ENCODE measurements at places on chromosomes 13 and 19.
A peak's percentile ranks its signal among the peaks of the same experiment; 100 is the strongest.

DNA sequence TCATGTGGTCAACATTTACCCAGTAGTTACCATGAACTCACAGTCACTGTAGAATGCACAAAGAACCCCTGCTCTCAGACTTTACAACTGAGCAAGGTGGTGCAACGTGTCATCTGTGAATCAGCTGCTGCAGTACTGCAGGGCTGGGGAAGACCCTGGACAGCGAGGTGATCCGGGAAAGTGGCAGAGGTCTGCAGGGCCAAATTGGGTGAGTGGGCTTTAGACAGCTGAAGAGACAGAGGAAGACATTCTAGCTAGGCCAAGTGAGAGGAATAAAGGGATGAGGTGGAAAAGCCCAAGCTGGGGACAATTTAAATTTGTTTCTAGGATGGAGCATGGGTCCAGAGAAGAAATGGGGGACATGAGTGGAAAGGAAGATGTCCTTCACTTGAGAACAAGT is 270.5 kb downstream of the DCLK1 start:
- no peak for DNase-seq

DNA sequence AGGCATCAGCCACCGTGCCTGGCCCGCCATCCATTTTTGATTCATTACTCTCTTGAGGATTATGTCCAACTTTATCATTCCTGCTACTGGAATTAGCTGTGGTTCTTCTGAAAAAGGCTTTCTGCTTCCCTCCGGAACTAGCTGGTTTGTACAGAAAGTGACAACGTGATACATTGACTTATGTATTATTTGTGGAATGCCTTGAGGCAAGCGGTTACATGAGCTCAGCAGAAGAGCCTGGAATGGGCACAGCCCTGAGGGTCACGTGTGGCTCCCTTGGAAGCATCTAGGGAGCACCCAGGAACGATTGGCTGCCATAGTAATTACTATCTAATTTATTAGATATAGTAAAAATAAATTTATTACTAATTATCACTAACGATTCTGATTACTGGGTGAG is 14.4 kb upstream of the RETN start:
- DNase-seq, result no peak

GRCh38 chr19:46435009-46435408 is 6.3 kb upstream of the PNMA8C start:
- DNase-seq, result no peak

DNA sequence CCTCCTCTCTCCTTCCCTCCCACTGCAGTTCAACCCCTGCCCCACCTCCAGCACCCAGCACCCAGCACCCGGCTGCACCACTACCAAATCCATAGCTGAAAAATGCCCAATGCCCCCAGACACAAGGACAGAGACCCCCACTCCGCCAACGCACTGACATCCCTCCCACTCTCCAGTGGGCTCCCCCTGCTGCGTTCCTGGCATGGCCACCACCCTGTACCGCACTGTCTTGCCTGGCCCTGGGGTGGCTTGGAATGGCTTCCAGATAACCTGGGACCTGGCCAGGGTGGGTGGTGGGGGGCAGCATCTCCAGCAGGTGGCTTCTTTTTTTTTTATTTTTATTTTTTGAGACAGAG is 5.8 kb upstream of the MKNK2 start:
- no peak for DNase-seq

DNA sequence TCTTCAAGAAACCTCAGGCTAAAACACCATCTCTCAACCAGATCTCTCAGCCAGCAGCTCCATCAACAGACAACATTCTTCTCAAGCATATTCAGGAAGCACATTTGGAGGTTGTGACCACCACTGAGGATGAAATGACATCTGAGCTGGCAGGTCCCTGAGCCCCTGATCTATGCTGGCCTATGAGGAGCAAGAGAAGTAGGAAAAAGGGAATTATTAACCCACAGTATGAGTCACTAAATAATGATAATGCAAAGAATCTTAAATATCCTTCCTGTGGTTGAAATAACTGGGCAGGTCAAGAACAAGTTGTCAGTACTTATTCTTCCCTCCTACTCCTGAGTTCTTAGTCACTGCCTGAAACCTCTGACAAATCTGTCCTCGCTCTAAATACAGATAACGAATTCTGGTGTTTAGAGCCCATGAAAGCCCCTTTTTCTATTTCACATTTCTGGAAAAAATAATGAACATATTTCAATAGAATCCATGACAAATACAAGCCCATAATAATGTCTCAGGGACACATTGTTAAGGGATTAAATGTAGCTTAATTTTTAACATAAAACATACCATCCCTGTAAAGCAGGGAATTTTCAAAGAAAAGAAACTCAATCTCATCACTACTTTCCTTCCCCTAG is 225.8 kb upstream of the IRS2 start:
- DNase-seq, result no peak

GRCh38 chr19:28934631-28935030 is 278.3 kb downstream of the UQCRFS1 start:
- no peak for DNase-seq

GRCh38 chr13:96762876-96763275 is 231.4 kb downstream of the OXGR1 start:
- no peak for DNase-seq

- DNase-seq, result no peak
Observed at GRCh38 chr13:66781241-66781640, 448.9 kb downstream of the PCDH9 start.

DNA sequence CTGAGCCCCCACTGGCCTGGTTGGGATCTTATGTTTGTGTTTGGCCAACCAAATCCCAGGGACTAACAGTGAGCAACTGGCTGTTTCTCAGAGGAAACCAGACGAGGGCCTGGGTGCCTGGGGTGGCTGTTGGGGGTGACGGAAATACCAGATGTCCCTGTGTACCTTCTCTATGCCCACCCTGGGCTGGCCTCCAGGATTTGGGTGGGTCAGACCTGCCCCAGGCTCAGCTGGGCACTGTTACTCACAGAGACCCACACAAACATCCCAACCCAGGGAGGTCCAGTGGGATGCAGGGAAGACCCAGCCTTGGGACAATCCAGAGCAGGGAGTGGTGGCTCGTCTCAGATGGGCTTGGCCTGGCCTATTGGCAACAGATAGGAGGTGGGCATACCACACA is 8.8 kb downstream of the ZSCAN22 start:
- no peak for DNase-seq

- DNase-seq, result peak; percentile 5
Observed at GRCh38 chr13:47598340-47598911, 402.6 kb downstream of the SUCLA2 start.

- DNase-seq, result peak; percentile 35
Observed at GRCh38 chr13:51557875-51558612, 26.2 kb upstream of the WDFY2 start.

DNA sequence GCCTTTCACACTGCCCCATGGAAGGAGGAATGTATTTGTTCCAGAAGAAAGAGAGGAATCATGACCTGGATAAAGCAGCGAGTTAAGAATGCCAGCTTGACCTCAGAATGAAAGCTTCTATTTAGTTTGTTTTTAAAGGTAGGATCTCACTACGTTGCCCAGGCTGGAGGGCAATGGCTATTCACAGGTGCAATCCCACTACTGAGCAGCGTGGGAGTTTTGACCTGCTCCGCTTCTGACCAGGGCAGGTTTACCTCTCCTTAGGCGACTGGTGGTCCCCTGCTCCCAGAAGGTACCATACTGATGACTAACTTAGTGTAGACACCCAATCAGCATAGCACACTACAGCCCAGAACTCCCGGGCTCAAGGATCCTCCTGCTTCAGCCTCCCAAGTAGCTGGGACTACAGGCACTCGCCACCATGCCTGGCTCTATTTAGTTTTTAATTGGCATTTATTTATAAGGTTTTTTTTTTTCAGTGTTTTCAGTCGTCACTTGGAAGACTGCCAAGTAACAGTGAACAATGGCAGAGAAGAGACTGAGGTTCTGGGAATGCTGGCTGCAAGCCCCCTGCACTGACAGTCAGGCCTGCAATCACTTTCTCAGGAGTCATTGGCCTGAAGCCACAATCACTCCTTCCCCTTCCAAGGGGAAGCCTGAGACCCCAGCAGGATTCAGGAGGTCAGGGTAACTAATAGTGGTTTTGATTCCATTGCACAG is 73.1 kb downstream of the EPS15L1 start:
- no peak for DNase-seq

- no peak for DNase-seq
Observed at GRCh38 chr13:36370108-36370429, 23.9 kb upstream of the SPART start.

DNA sequence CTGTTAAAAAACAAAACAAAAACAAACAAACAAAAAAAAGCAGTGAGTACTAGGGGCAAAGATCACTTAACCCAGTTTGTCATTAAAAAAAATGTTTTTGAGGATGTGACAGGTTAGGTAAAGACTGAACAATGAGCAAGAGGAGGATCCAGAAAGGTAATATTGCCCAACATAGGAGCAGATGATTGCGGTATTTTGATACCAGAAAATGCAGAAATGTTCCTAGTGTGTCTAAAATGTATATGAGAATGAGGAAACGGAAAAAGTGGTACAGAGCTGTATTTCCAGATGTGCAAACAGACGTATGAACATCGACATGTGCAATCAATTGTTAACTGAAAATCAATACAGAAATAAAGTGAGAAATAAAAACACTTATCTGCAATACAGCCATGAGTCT is 4.9 kb upstream of the LILRA4 start:
- DNase-seq, result no peak

DNA sequence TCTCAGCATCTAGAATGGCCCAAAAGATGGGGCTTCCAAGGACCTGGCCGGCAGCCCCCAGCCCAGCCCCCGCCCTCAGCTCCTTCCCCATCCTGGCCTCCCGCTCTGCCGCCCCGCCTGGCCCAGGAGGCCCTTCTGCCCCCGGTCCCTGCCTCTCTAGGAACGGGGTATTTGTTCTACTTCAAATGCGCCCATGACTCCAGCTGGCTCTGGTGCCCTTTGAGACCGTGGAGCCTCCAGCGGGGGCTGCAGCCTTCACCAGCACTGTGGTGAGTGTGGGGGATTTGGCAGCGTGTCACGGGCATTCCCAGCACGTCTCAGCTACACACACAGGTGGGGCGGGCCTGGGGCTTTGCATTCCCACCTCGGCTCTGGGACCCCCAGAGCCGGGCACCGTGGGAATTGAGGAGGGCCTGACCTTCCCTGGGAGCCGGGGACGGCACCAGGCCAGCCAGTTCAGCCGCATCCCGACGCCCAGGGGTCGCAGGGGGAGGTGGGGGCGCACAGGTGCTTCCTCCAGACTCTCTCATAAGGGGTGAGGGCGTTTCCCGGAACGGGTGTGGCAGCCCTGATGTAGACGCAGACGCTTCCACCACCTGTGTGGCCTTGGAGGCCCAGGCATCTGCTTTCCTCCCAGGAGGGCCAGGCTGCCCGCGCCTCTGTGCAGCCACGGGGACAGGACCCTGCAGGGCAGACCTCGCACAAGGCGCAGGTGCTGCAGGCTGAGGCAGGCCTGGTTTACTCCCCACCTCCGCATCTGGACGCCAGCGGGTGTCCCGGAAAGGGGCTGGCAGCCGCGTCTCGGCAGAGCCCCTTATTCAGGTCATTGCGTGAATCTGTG is 947 bp downstream of the ATP4B start:
- no peak for DNase-seq

DNA sequence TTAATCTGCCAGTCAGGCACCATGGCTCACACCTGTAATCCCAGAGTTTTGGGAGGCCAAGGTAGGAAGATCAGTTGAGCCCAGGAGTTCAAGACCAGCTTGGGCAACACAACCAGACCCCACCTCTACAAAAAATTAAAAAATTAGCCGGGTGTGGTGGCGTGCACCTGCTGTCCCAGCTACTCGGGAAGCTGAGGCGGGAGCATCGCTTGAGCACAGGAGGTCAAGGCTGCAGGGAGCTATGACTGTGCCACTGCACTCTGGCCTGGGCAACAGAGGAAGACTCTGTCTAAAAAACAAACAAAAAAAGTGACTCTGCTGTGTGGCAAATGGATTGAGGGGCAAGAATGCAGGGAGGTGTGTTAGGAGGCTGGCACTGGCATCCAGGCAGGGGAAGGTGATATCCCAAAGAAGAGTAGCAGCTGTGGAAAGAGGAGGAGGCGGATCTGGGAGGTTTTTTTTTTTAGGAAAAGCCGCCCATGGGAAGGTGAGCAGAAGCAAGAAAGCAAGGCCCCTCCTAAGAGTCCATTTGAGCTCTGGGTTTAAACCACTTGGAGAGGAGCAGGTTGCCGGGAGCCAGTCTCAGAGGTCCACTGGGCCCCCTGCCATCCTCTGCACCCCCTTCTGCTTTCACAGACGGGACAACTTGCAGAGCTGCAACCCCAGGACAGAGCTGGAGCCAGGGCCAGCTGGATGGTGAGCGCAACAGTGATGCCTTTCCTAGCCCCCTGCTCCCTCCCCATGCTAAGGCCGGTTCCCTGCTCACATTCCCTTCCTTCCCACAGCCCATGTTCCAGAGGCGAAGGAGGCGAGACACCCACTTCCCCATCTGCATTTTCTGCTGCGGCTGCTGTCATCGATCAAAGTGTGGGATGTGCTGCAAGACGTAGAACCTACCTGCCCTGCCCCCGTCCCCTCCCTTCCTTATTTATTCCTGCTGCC is 2.1 kb downstream of the HAMP start:
- peak; percentile 42 for DNase-seq

- DNase-seq, result no peak
Observed at GRCh38 chr19:1097810-1098176, 2.6 kb upstream of the POLR2E start.

DNA sequence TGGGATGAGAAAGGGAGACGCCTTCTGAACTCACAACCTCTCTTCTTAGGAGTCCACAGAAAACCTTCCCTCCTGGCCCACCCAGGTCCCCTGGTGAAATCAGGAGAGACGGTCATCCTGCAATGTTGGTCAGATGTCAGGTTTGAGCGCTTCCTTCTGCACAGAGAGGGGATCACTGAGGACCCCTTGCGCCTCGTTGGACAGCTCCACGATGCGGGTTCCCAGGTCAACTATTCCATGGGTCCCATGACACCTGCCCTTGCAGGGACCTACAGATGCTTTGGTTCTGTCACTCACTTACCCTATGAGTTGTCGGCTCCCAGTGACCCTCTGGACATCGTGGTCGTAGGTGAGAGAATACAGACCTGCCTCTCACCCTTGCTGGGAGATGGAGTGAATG is 3.3 kb downstream of the KIR3DL3 start:
- no peak for DNase-seq

DNA sequence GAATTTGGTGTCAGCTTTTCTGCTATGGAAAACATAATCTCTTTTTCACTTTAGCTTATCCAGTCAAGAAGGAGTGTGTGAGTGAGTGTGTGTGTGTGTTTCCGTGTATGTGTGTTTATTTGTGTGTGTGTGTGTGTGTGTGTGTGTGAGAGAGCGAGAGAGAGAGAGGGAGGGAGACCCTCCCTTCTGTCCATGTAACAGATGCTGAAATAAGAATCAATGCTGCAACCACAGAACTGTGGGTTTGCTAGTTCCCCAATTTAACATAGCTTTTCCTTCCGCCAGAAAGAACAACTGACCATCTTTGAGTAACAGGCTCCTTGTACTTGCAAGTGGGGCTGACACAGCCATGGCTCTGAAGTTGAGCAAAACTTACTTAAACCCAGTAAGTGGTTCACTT is 5.2 kb downstream of the LCP1 start:
- DNase-seq, result peak; percentile 97
